ENCODE measurements at places on chromosomes 16 and 17. TPM values are rescaled to one million over a fixed set of nuclear protein-coding genes. Genes with fewer than 3 reads are reported as not detected.
A peak's percentile ranks its signal among the peaks of the same experiment; 100 is the strongest.

DNA sequence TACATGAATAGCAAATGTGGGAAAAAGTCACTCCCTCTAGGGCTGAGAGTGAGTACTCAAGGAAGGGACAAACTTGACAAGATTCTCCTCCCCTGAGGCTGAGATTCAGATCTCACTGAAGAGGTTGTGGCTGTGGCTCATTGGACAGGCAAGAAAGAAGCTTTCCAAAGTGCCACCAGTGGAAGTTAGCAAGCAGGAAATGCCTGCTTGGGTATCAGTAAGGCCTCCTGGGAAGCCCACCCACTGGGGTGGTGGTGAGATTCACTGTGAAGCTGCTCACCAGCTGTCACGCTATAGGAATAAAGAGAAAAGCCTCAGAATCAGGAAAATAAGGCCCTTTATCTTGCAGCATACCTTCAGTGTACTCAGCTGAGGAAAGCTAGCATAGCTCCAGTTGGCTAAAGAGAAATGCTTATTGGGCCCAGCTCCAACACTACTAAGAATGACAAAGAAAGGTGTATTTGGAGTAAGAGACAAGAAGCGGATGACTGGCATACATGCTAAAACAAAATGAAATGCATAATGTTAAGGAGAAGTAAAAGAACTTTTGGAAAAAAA, 274.4 kb upstream of the TOM1L1 start:
- no peak for DNase-seq

- peak; percentile 89 for DNase-seq
These were observed 1.4 kb downstream of the PHF23 start for GRCh38 chr17:7237761-7238419.

GRCh38 chr17:77404812-77405581, 264.2 kb downstream of the SEC14L1 start:
- DNase-seq: peak; percentile 81

GRCh38 chr17:61002316-61002736, 324.7 kb downstream of the BCAS3 start:
- no peak for DNase-seq

- DNase-seq: no peak
These were observed 10.2 kb downstream of the MARCHF10 start for GRCh38 chr17:62797959-62798358.

- no peak for DNase-seq
These were observed 16.7 kb downstream of the GLYR1 start for GRCh38 chr16:4830408-4830807.

- DNase-seq: peak; percentile 25
These were observed 9.9 kb downstream of the XYLT2 start for GRCh38 chr17:50355701-50356341.

Gene PGP
- total RNA-seq: 22.6 TPM

Gene PRR15L
- total RNA-seq: not detected
